ACHN (cell line): ENCODE measurements at places on chromosomes 7 and 10.

- no peak for DNase-seq
Observed at GRCh38 chr10:105358911-105359310, 717.8 kb downstream of the SORCS3 start.

DNA sequence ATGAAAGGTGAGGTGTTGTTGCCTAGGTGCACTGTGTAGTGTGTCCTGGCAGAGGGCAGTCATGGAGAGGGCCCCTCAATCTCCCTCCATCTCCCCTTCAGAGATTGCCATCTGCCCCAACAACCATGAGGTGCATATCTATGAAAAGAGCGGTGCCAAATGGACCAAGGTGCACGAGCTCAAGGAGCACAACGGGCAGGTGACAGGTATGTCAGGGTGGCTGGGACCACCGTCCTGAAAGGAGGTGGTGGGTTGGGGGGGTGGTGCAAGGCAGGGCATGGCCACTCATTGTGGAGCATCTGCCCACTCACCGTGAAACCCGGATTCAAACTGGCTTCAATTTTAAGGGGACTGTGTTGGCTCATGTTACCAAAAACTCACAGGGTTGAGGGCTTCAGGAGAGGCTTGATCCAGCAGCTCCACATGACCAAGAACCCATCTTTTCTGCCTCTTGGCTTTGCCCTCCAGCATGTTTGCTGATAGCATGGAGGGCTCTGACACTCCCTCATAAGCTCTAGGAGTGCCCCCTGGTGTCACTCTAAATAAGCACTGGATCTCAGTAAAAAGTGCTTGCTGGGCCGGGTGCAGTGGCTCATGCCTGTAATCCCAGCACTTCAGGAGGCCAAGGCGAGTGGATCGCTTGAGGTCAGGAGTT, 12.2 kb downstream of the ARPC1B start:
- peak; percentile 70 for DNase-seq

DNA sequence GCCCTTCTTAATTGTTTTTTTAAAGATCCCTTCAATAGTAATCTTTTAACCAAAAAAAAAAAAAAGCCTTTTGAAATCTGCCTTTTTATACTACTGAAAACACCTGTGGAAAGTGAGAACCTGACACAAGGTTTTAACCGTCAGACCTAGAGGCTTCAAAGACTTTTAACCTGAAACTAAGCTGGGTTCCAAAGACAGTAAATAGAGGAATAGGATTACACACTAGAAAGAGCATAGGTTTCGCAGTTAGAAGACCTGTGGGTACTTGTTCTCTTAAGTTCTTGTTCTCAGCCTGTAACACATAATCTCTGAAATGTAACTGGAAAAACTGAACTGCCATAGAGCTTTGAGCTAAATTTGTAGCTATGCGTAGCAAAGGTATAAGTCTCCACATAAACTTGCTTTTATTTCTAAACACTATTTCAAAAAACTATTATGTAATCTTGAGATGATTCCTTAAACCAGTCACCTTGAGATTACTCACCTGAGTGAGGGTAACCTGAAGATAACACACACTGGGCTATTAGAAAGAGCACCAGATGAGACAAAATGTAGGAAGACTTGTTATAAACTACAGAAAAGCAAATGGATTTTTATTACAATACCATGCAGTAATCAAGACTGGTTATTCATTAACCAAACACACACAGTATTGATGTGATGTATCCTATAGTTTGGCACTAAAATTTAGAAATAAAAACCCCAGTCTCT, 196.6 kb upstream of the FRMD4A start:
- DNase-seq, result no peak

DNA sequence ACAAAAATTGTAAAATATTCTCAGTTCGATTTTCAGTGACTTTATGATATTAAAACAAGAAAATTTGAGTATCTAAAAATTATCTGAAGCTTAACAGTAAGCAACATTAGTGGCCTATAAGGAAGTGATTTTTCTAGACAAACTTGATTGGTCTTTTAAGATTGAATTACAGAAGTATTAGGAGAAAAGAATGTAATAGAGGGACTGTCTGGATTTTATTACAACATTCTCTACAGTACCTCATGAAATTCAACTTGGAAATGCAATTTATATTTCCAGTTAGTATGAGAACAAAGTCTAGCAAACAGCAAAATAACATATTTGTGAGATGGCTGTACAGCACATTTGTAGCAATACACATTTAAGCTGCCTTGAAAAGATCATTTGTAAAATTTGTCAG, 18.8 kb downstream of the REEP3 start:
- no peak for DNase-seq

DNA sequence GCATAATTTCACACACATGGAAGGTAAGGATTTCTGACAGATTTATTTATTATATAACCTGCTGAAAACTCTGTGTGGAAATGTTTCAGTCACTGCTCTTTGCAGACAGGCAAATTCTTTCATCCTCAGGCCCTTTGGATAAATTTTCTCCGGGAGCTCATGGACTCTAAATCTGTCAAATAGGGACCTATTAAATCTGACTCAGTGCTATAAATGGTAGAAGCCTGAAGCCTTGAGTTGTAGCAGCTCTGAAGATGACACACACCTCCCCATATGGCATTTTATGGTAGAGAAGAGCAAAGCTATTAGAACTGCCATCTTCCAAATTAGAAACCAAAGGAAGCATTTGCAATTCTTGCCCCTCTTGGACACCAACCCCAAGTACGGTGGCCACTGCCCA, 808.7 kb downstream of the XPNPEP1 start:
- no peak for DNase-seq

- DNase-seq, result no peak
Observed at GRCh38 chr7:100008525-100008924, 6.9 kb upstream of the ZKSCAN1 start.
